SK-N-SH (cell line): ENCODE measurements at places on chromosomes 2 and 18. TPM values are rescaled to one million over a fixed set of nuclear protein-coding genes. Genes with fewer than 3 reads are reported as not detected.

Gene NMS
- not detected in 2 replicates for polyA plus RNA-seq

Gene ZNF236
- 4.2 and 6.0 TPM in 2 replicates for polyA plus RNA-seq

Gene ABCG5
- not detected in 2 replicates for polyA plus RNA-seq

Gene ALLC
- polyA plus RNA-seq = 0.08 TPM in 1 of 2 replicates, not detected in the other

Gene XDH
- 0.33 and 0.50 TPM in 2 replicates for polyA plus RNA-seq

Gene EEF1B2
- 720 and 815 TPM in 2 replicates for polyA plus RNA-seq

Gene ASB18
- polyA plus RNA-seq = not detected in 2 replicates

Gene TCF23
- polyA plus RNA-seq = not detected in 2 replicates

Gene TEX44
- not detected in 2 replicates for polyA plus RNA-seq

Gene PSD4
- polyA plus RNA-seq = 0.31 and 0.35 TPM in 2 replicates

Gene SEPTIN2
- polyA plus RNA-seq = 226 and 330 TPM in 2 replicates

Gene ZBTB7C
- 0.05 and 0.15 TPM in 2 replicates for polyA plus RNA-seq

Gene AMMECR1L
- polyA plus RNA-seq = 11.0 and 12.6 TPM in 2 replicates

Gene ALKAL2
- polyA plus RNA-seq = not detected in 2 replicates

Gene KIF5C
- polyA plus RNA-seq = 3.9 and 4.7 TPM in 2 replicates

Gene PROKR1
- polyA plus RNA-seq = not detected in 2 replicates

Gene KCNK3
- polyA plus RNA-seq = 0.16 and 0.31 TPM in 2 replicates

Gene PTGR3
- polyA plus RNA-seq = 20.7 and 27.1 TPM in 2 replicates
